ENCODE measurements at places on chromosomes 12 and 14.
A peak's percentile ranks its signal among the peaks of the same experiment; 100 is the strongest.

GRCh38 chr12:78036874-78037273 lies 206.2 kb downstream of the NAV3 start:
- DNase-seq, result no peak

DNA sequence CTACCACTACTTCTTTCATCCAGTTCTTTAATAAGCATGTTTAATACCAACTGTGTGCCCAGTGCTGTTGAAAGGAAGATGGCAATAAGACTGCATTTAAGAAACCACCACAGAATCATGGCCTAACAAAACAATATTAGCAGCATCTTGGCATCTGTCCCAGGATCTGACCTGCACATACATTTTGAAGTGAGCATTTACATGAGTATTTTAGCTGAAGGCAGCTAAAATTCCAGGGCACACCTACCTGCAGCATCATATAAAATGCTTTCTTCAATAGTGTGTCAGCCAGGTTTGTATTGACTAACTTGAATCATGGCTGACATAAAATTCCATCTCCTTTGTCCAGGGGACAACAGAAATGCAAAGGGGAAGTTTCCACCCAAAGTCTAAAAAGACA lies 65.0 kb upstream of the ARHGAP5 start:
- DNase-seq, result no peak

DNA sequence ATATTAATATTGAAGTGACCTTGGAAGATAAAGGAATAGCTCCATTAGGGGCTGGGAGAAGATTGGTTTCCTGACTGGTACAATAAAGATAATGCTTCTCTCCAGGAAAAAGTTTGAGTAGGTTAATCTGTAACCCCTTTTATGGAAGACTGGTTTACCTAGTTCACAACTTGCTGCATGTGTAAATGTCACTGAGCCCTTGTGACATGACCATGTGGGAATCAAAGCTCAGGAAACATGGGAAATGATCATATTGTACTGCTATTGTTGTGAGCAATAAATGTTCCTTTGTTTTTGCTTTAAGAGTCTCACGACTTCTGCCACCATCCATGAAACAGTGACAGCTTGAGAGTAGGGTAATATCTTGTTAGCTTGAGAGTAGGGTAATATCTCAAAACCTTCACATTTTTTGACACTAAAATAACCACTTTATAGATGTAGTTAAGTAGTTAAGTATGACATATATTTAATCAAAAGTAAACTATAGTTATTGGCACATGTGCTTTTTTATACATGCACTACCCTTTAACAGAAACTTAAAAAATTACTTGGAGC lies 1338.6 kb downstream of the FSCB start:
- no peak for DNase-seq

- no peak for DNase-seq
These were observed 108.6 kb upstream of the TTC7B start for GRCh38 chr14:90924621-90925340.

- no peak for DNase-seq
These were observed 31.4 kb downstream of the GALNT16 start for GRCh38 chr14:69291396-69291795.

DNA sequence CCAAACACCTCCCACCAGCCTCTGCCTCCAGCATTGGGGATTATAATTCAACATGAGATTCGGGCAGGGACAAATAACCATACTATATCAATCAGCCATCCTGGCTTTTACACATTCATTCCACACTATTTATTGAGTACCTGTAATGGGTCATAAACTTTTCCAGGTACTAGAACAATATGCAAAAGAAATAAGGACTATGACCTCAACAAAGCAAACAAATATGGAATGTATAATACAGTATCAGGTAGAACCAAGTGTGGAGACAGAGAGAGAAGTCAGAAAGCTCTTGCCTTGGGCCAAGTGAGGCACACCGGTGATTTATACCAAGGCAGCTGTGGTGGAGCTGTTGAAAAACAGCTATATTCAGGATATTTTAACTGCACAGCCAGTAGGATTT lies 116.3 kb downstream of the TSPAN8 start:
- DNase-seq, result no peak

- DNase-seq, result no peak
These were observed 59.8 kb downstream of the KIF21A start for GRCh38 chr12:39383114-39383513.

DNA sequence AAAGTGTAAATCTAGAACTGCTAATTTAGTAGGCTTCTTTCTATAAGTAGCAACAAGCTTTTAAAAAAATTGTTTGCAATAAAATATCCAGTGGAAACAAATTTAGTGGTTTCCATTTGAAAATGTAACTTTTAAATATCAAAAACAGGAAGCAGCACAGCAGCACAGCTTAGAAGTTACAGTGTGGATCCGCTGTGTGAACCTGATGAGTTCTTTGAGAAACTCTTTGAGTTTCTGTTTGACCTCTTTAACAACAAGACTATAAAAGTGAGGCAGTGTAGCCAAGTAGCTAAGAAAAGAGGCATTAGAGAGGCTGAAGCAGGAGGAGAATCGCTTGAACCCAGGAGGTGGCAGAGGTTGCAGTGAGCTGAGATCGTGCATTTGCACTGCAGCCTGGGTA lies 178.3 kb downstream of the NAV3 start:
- no peak for DNase-seq

- no peak for DNase-seq
These were observed 28.6 kb upstream of the PPM1H start for GRCh38 chr12:62963486-62964041.

DNA sequence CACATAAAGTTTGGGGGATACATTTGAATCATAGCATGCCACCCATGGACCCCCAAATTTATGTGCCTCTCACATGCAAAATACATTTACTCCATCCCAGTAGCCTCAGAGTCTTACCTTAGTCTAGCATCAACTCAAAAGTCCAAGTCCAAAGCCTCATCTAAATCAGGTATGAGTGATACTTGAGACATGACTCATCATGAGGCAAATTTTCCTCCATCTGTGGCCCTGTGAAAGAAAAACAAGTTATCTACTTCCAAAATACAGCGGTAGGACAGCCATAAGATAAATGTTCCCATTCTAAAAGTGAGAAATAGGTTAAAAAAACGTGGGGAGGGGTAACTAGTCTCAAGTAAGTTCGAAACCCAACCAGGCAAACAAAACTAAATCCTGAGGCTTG lies 444.2 kb downstream of the SNAPC1 start:
- DNase-seq, result no peak

DNA sequence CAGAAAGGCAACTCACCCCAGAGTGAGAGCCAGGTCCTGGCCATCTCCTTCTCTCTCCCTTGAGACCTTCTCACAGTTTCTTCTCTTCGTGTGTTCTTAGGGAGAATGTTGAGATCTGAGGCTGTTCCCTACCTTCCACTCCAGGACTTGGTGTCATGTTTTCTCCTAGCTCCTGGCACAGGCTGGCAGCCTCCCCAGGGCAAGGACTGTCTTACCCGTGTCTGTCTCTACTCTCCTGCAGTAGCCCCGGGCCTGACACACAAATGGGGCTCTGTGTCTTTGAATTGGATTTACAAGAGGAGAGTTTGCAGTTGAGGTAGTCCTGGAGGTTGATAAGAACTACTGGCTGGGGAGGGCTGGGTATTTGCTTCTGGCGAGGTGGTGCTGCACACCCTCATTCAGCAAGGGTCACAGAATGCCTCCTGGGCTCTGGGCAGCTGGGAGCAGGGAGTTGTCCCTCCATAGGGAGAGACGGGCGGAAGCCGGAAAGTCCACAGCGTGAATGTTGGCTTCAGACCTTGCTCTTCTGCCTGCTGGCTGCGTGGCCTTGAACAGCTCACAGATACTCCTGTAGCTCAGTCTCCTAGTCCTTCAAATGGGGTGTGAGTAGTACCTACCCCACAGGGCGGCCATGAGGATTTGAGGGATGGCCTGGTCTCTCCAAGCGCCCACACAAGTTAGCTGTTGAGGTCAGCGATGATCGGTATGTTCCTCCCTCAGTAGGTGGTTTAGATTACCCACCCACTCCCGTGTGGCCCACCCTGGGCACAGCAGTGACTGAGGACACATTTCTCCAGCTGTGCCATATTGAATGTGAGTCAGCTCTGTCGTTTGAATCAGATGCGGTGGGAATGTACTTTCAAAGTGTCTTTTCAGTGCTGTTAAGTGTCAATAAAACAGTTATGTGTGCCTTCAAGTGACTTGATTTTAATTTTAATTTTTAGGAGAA lies 10.2 kb downstream of the EP400 start:
- no peak for DNase-seq

DNA sequence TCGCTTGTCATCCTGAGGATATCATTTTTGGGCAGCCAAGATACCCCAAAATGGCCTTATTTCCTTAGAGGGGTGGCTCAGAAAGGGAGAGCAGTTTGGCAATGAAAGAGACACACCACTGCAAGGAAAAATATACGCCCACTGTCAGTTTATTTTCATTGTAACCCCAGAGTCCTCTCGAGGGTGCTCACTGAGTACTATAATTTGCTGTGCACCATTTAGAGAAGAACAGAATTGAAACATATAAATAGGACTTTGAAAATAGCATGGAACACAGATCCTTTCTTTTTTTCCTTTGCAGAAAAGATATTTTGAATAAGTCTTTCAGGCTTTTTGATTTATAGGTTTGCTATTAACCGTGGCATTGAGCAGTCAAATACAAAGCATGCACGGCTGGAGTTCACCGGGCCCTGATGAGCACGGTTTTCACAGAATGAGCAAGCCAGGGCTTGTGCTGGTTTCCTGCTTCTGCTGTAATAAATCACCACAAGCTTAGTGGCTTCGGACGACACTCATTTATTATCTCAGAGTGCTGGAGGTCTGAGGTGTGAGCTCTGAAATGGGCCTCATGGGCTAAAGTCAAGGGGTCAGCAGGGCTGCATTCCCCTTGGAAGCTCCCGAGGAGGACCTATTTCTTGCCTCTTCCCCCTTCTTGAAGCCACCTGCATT lies 152.3 kb downstream of the ZNF664 start:
- DNase-seq, result no peak

DNA sequence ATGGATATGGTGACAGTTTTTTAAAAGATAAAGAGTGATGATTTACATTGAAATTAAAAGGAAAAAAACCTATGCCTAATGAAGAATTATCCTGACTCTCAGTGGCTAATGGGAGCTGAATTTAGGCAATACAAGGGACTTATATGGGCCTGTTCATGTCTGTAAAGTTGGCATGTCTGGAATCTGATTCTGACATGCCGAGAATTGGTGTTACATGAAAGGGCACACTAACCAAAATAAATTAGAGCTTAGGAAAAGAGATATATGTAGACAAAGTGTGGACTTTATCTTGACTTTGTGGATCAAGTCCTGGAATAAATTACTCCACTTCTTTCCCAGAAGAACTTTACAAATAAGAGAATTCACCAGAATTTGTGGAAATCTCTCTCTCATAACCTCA lies 1.1 kb downstream of the TDG start:
- DNase-seq, result no peak

DNA sequence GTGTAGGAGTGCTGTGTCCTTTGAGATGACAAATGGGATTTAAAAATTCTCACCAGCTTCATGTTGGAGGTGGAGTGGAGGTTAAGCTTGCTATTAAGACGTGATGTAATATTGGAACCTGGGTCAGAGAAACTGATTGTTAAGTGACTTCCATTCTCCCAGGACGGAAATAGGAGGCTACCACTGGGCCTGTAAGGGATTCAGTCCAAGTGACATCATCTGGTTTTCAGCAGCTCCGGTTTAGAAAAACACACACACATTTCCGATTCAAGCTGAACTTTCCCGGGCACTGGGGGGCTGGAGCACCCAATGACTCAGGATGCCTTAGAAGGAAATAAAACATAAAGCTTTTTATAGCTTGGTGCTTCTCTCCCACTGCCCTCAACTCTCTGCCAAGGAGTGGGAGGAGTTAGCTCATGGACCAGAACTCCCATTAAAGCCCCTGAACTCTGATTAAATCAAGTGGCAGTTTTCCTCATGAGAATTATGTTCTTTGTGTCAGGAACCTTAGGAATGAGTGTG lies 12.4 kb downstream of the CALM1 start:
- peak; percentile 99 for DNase-seq

- DNase-seq, result no peak
These were observed 268.6 kb downstream of the SLC6A15 start for GRCh38 chr12:84643993-84644392.

DNA sequence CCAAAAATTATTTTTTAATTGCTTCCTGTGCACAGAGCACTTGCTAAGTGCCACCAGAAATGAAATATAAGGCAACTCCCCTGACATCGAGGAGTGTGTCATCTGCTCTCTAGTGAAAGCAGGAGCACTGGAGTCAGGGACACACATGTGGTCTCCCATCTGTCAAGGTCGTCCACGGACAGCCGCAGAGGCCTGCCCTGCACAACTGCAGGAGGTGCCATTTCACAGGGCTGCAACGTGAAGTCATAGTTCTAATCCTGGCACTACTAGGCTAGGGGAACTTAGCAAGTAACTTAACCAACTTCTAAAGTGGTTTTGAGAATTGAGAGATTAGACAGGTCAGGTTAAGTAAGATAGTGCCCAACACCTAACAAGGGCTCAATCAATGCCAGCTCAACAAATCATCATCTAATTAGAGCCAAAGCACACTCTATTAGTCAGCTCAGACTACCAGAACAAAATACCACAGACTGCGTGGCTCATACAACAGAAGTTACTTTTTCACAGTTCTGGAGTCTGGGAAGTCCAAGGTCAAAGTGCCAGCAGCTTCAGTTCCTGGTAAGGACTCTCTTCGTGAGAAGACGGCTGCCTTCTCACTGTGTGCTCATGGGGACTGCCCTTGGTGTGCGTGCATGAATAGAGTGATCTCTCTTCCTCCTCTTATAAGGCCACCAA lies 30.7 kb downstream of the FOXN3 start:
- no peak for DNase-seq

DNA sequence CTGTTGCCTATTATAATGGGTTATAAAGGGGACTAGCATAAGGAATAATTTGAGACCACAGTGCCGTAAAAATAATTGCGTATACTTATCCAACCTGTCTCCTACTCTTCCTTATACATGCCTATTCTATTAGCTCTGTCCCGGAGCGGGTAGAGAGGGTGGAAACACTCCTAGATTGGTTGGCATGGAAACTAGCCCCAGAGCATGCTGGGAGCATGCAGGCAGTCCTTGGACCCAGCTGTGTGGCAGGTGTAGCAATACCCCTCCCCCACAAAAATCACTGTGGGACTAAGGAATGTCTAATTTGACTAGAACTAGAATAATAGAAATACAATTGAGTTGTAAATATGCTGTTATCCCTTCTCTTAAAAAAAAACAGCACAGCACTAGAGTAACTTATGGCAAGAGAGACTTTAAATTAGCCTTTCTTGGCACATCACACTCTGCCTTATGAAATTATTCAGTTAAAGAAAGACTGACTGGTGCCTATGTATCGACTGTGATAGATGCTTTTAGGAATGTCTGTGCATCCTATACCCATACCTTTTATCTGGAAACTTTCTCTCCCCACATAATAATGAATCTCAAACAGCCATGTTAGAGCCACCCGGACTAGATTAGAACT lies 244.0 kb upstream of the DAAM1 start:
- DNase-seq, result no peak

GRCh38 chr12:131315601-131316000 lies 361.9 kb downstream of the ADGRD1 start:
- no peak for DNase-seq

Measured in glomerular endothelial cell (primary cell).